ENCODE measurements at places on chromosomes 12 and 14.

GRCh38 chr12:50542448-50542847 lies 37.7 kb downstream of the DIP2B start:
- DNase-seq: no peak

GRCh38 chr12:54420766-54421144 lies 1.7 kb upstream of the ITGA5 start:
- no peak for DNase-seq

GRCh38 chr12:87806310-87806709 lies 222.9 kb downstream of the C12orf50 start:
- no peak for DNase-seq

DNA sequence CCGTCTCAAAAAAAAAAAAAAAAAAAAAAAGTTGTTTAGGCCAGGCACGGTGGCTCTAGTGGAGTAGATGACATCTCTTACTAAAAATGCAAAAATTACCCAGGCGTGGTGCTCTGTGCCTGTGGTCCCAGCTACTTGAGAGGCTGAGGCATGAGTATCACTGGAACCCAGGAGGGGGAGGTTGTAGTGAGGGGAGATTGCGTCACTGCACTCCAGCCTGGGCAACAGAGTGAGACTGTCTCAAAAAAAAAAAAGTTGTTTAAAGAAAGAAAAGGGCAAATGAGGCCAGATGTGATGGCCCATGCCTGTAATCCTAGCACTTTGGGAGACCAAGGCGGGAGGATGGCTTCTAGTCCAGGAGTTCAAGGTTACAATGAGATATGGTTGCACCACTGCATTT lies 36.6 kb upstream of the SPPL3 start:
- no peak for DNase-seq

DNA sequence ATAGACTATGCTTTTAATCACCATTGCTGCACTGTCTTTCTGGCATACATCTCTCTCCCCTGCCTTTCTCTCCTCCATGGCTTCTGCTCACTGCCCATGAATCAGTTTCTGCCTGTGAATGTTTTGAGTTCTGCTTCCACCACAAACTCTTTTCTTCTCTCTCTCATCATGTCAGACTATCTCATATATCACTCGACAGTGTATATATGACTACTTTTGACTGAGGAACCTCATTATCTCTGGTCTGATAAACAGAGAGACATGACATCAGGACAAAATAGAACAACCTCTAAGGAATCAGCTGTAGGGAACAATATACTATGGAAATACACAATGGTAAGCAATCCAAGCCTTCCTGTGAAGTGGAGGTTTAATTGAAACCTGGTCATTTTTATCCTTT lies 177.9 kb downstream of the FOXA1 start:
- no peak for DNase-seq

DNA sequence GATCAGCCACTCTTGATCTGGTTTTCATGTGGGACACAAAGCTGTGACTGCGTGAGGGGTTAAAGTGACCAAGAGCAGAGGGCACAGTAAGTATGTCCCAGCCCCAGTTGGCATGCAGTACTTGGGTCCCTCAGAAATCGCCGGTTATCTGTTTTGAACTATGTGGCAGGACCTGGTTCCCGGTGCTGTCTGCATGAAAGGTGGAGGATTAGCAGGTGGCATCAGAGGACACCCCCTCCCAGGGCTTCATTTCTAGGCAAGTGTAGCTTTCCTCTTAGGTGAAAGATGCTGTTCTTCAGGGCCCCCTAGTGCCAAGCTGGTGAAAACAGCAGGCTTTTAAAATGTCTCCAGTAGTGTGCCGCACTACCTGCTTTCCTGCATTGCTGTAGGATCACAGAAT lies 57.1 kb downstream of the ATG14 start:
- DNase-seq: peak; percentile 60

- peak; percentile 14 for DNase-seq
These were observed 25.7 kb downstream of the FGF23 start for GRCh38 chr12:4353785-4354208.

DNA sequence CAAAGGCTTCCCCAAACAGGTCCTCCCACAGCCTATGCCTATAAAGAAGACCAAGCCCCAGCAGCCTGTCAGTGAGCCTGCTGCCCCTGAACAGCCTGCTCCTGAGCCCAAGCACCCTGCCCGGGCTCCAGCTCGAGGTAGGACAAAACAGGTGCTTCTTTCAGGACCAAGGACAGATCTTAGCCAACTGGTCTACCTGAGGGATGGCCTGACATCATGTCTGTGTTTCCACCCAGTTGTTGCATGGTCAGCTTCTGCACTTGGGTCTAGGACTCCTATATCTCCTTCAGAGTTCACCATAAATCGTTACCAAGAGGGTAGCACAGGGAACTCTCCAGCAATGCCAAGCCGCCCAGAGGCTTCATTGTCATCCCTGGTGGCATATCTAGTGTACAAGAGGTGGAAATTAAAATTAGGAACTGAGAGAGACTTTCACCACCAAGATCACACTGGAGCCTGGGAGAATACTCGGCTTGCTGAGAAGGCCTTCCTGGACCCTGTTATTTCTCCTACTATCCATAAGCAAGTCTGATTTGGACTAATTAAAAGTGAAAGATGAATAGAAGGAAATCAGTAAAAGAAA lies 38.2 kb upstream of the OAS1 start:
- DNase-seq: no peak

DNA sequence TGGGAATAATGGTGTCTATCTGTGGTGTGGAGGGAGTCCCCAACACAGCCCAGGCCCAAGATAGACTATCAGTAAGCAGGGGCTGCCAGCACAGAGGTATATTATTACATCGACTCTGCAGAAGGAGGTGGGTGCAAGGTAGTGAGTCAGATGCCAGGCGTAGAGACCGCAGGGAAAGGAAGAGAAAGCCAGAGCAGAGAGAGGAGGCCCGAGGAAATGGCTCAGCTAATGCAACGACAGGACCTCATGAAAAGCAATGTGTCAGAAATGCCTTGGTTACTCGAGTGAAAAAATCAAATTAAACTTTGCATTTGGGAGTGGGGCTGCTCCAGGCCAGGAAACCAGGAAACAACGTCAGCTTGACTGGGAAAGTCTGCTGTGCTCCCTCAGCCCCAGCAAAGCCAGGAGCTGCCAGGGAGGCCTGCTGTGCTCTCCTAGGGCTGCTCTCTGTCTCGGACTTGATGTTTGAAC lies 173.2 kb downstream of the SUDS3 start:
- no peak for DNase-seq

DNA sequence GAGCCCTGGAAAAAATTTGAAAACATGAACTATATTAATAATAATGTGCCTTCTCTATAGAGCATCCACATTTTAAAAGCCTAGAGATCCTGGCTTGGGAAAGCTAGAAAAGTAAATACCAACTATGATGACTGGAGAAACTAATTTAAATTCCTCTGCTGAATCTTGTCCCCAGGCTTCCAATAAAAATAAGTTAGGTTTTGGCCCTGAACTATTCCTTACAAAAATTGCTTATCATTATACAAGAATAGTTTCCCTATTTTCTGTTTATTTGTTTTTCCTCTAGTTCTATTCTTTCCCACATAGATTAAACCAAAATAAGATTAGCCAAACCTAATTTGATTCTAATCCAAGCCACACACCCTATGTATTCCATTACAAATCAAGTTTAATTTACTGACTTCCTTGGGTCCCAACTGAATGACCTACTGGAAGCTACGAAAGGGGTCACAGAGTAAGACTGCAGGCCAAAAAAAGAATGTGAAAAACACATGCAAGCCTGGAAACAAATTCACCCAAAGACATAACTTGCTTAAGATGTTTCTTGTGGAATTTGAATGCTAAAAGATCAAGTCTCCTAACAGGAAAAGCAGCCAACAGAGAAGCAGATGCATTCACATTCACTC lies 133.0 kb downstream of the PAWR start:
- DNase-seq: no peak

- DNase-seq: peak; percentile 81
These were observed 1206.6 kb upstream of the TMEM132C start for GRCh38 chr12:127060310-127060847.

- DNase-seq: no peak
These were observed 9.9 kb upstream of the TRIP11 start for GRCh38 chr14:92049781-92050180.

- no peak for DNase-seq
These were observed 23.2 kb upstream of the ESRRB start for GRCh38 chr14:76352639-76353281.

- DNase-seq: peak; percentile 32
These were observed 20.6 kb upstream of the PCNX1 start for GRCh38 chr14:70886421-70887206.

DNA sequence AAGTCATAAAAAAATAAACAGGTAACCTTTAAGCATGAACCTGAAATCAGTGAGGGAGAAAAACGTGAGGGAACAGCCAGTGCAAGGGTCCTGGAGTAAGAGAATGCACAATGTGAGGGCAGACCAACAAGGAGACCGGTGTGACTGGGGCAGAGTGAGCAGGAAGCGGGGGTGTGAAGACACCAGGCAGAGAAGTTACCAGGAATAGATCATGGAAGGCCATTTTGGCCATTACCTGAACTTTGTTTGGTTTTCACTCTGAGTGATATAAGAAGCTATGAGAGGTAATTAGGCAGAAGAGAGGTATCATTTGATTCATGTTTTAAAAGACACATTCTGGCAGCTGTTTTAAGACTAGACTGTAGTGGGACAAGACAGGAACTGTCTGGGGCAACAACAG lies 15.0 kb downstream of the PAH start:
- no peak for DNase-seq

DNA sequence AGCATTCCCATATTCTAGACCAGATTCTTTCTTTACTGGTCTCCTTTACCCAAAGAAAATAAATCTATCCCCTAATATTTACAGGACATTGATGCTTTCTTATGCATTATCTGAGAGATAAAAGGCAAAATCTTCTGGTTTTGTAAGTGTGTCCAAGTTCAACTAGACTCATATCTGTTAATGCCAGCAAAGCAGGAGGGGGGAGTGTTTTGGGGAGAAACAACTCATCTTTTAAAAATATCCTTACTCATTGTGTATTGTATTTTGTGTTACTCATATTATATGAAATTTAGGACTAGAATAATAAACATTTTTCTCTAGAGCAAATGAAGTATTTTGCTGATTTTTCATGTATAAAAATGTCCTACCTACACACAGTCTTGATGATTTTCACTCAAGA lies 54.8 kb downstream of the SAMD4A start:
- no peak for DNase-seq

- DNase-seq: no peak
These were observed 436.2 kb upstream of the FLRT2 start for GRCh38 chr14:85093631-85094330.

DNA sequence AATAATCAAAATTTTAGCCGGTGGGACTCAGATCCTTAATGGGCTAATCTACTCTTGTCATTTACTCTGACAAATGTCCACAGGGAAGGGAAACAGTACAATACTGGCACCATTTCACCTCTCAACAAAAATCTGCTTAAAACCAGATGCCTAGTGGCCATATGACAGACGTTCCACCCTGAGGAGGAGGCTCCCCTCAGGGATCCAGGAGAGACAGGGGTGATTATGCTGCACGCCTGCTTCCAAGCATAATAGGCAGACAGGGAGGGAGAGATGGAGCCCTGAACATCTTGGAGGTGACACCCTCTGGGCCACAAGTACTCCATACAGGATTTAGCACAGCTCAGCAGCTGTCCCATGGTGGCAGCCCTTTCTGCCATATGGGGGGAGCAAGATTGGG lies 24.8 kb upstream of the AKAP6 start:
- DNase-seq: no peak

DNA sequence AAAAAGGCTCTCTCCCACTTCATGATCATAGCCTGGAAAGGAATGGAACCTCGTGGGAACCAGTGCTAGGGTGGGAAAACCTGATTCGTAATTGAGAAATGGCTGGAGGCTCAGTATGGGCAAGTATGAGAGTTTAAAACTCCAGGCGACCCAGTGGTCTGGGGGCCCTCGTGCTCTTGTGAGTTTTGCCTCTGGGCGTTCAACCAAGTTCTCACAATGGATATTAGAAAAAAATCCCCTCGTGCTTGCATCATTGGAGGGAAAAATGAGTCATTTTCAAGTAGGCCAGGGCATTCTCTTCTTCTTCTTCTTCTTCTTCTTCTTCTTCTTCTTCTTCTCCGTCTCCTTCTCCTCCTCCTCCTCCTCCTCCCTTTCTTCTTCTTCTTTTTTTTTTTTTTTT lies 39.0 kb downstream of the GPR68 start:
- no peak for DNase-seq

DNA sequence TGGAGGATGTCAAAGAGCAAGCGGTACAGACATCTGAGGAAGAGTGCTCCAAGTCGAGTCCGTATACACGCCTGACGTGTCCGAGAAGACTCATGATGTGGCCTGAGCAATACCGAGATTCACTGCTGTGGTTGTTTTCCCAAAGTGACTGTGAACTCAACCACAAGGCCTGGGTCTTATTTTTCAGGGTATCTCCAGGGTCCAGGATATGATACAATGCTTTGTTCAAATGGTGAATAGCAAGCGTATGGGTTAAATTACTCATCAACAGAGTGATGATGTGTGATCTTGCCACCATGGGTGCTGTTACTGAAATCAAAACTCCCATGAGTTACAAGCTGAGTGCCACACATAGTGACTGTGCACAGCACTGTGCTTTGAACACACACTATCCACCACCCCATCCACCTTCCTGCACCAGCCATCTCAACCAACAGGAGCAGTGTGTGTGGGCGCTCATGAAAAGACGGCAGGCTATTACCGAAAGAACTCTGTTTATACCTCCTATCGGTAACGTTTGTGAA lies 109.6 kb downstream of the BCAT1 start:
- DNase-seq: no peak
